Activated CD4-positive, alpha-beta T cell treated with anti-CD3 and anti-CD28 coated beads, Interleukin-2, amount 50 U/mL, for 24 hours (primary cell): ENCODE measurements at places on chromosomes 5 and 9.
A peak's percentile ranks its signal among the peaks of the same experiment; 100 is the strongest.

DNA sequence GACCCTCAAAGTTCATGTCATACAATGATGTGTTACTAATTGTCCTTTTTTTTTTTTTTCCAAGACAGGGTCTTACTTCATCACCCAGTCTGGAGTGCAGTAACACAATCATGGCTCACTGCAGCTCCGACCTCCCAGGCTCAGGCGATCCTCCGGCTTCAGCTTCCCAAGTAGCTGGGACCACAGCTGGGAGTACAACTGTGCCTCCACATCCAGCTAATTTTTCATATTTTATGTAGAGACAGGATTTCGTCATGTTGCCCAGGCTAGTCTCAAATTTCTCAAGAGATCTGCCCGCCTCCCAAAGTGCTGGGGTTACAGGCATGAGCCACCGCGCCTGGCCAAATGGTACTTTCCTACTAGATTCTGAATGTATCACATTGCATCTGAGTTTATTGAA, 49.4 kb upstream of the EBF1 start:
- no peak for DNase-seq

DNA sequence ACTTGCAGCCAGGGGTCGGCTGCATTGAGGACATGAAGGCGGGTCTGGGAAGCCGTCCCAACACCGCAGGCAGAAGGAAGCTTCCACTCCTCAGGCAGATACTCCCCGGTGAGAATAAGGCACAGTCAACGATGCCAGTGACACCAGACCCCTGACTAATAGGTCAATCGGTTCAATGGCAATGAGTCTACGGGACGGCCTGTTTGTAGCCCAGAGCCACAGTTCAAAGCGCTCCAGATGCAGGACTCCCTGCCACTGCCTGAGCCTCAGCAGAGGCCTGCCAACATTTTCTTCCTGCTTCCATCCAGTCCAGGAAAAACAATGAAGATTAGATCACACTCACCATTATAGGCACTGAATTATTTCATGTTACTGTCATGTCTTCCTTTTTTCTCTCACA, 84.5 kb upstream of the SIMC1 start:
- DNase-seq: no peak

DNA sequence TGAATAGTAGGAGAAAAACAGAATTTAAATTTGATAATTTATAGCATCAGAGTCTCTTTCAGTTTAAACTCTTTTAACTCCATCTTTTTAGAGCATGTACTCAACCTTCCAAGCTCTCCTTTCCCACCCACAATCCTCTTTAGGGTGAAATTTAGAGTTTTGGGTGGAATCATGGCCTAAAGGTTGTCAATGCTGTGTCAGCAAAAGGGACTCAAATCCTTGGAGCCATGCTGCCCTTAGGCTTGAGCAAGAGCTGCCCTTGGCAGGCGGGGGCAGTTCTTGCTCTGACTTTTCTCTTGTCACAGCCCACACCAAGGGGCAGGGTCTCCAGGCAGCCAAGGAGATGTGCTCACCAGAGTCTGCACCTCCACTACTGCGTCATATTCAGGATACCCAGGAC, 102.4 kb downstream of the MTX3 start:
- no peak for DNase-seq

- DNase-seq: no peak
These were observed 21.4 kb downstream of the FREM1 start for GRCh38 chr9:14888875-14889274.

DNA sequence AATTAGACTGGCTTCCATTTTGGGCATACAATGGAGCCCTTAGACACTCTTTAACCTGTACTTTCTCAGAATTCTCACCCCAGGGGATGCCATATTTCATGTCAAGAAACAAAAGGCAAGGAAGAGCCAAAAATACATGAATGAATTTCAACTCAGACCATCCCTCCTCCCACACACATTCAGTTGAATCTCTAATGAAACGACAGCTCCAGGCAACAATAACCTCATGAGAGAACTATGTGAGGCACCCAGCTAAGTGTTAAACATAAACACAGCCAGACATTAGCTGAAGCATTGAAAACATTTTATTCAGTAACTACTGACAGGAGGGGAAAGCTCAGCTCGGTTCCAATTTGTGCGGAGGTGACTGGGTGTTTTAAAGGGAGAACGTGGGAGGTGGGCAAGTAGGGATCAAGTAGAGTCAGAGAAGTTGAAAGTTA, 1359.1 kb upstream of the CDH9 start:
- no peak for DNase-seq

- DNase-seq: no peak
These were observed 11.8 kb downstream of the DBH start for GRCh38 chr9:133647765-133648469.

DNA sequence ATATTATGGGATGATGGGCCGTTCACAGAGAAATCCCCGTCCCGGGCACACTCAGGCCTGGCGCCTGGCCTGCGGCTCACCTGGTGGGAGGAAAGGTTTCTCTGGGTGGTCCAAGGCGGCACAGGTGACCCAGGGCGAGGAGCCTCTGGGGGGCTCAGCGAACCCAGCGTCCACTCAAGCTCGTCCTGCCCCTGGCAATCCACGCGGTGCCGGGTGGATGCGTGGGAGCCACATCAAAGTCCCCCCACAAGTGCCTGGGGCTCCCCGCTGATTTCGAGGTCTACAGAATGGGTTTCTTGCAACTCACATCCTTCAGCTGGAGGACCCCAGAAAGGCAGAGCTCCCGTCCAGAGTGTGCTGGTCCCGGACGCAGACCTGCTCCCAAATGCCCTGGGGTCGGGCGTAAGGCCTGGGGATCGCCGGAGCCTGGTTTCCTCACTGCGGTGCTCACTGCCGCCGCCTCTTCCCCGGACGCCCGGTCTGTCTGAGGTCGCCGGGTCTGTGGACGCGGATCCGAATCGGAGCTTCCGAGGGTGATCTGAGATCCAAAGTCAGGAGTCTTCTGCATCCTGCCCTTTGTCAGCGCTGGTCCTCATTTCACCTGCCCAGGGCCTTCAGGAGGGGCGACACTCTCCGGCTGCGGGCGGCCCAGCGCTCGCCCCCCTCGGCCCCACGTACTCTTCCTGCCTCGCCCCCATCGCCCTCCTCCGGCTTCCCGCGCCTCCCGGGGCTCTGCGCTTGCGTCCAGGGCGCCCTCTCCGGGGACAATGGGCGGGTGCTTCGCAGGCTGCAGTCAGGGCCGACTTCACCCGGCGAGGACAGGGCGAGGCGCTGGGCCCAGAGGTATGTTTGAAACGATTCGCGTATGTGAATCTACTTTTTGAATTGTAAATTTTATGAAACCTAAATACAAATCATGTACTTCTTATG, 20.0 kb upstream of the RUFY1 start:
- peak; percentile 39 for DNase-seq
